NCI-H1930 (cell line): ENCODE measurements at places on chromosomes 5 and 9.

DNA sequence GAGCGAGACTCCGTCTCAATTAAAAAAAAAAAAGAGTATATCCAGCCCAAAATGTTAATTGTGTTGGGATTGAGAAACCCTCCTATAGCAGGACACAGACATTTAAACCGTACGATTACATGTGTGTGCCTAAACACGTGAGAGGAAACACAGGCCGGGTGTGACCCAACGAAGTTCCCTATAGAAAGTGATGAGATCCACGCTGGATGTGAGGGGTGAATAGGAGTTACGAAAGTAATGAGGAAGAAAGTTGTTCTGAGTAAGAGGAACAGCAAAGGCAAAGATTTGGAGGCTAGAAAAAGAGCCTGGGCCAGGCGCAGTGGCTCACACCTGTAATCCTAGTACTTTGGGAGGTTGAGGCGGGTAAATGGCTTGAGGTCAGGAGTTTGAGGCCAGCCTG, 13.6 kb downstream of the NAIF1 start:
- no peak for DNase-seq

DNA sequence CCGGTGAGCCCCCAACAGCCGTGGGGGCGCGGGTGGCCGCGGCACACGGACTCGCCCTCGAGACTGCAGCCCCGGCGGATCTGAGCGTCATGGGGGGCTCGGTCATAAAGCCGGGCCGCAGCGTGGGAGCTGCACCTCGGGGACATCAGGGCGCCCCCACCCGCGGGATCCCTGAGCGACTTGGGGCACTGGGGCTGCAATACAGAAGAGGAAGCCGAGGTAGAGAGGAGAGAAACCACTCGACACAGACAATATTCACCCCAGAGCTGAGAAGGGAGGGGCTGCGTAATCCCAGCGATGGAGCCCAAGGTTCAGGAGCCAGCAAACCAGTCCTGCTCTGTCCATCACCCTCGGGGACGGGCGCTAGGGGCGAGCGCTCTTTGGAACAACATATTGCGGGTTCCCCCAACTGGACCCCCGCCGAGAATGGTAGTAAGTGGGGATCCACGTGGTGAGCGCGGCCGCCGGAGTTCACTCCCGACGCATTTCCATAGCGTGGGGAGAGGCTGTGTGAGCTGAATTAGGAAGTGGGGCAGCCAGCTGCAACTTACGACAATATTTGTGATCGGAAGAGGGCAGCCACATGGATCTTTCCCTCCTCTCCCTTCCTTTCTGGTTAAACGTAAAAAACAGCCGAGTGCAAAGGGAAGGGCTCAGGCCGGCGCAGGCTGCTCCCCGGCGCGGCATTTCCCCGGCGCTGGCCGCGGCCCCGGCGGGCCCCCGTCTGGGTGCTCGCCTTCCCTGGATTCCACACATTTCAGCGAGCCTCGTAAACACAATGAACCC, 9.9 kb downstream of the PTCH1 start:
- peak; percentile 53 for DNase-seq

- DNase-seq: peak; percentile 1
Observed at GRCh38 chr5:157820593-157821252, 38.2 kb downstream of the CLINT1 start.

GRCh38 chr5:926417-927171, 33.9 kb downstream of the TRIP13 start:
- no peak for DNase-seq

- no peak for DNase-seq
Observed at GRCh38 chr9:18238752-18239447, 235.1 kb upstream of the ADAMTSL1 start.

- no peak for DNase-seq
Observed at GRCh38 chr9:136693490-136694162, 6.4 kb upstream of the AGPAT2 start.

GRCh38 chr9:98328141-98328540, 72.7 kb upstream of the TBC1D2 start:
- DNase-seq: no peak

GRCh38 chr5:134271059-134271458, 45.2 kb upstream of the PPP2CA start:
- DNase-seq: no peak

DNA sequence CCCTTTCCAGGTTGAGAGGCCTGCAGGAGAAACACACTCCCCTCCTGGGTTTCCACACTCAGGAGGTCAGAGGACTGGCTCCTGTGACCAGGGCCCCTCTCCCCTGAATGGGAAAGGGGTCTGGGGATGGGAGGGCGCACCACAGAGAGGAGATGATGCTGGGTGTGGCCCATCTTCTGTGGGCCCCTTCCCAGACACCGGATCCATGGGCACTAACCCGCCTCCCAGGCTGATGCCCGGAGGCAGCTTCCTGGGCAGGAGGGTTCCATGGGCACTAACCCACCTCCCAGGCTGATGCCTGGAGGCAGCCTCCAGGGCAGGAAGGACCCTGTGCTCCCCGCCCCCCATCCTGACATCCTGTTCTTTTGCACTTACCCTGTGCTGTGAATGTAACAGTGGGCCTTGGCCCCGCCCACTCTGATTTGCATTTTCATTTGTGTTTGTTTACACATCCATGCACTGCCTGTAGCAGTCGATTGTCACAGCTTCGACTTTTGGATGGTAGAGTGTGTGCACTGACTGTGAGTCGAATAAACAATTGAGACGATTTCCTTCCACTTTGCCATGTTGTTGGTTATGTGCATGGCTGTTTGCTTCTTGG, 9.3 kb upstream of the DOLPP1 start:
- DNase-seq: no peak

DNA sequence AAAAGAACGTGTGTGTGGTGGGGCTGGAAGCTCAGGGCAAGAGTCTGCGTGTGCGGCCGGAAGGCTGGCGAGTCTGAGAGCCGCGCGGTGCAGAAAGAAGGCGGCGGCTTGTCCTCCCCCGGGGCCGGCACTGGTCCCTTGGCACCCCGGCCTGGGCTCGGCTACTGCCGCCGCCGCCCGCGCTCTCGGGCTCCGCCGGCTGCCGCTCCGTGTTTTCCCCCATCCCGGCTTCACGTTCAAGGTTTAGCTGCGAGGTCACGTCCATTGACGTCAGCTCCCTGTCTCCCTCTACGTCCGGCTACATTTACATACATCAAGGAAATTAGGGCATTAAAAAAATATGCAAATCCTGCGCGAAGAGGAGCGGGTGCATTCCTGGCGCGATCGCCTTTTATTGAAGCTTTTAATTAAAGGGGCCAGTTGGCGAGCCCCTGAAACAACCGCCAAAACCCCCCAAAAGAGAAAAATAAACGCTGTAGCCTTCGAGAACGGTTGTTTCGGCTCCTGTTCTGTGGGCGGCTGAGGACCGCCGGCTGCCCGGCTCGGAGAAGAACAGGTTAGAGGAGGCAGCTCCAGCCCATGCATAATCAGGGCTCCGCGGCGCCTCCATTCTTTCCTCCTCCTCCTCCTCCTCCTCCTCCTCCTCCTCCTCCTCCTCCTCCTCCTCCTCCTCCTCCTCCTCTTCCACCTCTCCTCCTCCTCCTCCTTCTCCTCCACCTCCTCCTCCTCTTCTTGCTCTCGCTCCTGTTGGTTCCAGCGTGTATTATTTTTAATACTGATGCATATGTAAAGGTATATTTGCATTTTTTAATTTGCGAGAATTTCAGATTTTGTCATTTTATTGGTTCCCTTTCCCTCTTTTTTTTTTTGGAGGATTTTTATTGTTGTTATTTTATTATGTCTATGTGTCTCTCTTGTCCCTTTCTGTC, 207.0 kb downstream of the MEF2C start:
- peak; percentile 33 for DNase-seq

DNA sequence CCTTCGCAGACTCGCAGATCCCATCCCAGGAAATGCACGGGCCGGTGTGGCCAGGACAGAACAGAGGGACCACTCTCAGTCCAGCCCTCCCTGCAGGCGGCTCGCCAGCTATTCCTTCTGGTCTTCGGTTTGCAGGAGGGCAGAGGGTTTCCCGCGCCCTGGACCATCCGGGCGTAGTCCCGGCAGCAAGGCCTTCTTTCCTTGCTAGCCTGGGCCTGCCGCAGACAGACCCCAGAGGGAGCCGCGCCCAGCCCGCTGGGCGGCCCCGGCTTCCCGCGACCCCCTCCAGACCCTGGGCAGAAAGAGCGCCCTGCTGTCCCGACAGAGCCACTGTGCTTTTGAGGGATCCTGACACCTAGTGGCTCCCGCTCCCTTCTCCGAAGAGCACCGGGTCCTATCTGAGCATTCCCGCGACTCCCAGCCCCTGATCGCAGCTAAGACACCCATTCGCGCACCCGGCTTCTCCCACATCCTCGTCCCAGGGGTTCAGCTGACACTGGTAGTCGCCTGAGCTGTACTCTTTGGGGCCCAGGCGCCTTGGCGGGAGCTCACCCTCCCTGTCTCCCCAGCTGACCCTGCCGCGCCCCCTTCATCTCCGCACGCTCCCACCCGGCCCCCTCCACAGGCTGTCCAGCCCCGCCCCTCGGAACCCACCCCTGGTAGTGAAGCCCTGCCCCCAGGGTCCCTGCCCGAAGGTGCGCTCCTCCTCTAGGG, 1.1 kb downstream of the CFAP90 start:
- peak; percentile 83 for DNase-seq

GRCh38 chr5:92518318-92518904, 1062.6 kb downstream of the NR2F1-AS1 start:
- DNase-seq: no peak

DNA sequence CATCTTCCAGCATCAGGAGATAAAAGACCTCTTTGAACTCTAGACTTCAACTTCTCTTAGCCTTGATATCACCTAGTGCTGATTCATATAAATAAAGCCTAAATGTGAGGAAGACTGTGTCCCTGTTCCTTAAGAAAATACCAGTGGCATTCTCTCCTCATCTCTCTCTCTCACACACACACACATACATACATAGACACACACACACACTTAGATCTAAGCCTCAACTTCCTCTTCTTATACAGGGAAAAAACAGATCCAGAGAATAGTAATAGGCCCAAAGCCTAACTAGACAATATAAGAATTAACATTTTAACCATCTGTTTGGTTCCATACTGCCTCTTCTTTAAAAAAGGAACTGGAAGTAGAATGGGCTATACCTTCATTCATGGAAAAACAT, 195.3 kb upstream of the NR4A3 start:
- DNase-seq: no peak

GRCh38 chr5:14109041-14109747, 33.9 kb upstream of the TRIO start:
- DNase-seq: no peak

DNA sequence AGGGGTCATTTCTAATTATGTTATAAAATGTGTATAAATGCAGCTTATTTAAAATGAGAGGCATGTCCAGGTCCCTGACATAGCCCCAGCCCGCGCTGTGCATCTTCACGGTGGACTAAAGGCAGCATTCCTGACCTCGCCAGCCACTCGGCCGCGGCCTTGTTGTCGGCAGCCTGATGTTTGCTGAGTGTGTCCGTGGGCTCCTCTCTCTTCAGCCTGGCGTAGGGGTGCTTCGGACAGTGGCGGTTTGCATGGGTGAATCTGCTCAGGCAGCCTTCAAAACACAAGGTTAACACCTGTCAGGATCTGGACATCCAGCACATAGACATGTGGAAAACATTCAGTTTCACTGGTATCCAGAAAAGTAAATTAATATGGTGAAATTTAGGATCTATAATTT, 8.8 kb upstream of the SLC35D2 start:
- no peak for DNase-seq

DNA sequence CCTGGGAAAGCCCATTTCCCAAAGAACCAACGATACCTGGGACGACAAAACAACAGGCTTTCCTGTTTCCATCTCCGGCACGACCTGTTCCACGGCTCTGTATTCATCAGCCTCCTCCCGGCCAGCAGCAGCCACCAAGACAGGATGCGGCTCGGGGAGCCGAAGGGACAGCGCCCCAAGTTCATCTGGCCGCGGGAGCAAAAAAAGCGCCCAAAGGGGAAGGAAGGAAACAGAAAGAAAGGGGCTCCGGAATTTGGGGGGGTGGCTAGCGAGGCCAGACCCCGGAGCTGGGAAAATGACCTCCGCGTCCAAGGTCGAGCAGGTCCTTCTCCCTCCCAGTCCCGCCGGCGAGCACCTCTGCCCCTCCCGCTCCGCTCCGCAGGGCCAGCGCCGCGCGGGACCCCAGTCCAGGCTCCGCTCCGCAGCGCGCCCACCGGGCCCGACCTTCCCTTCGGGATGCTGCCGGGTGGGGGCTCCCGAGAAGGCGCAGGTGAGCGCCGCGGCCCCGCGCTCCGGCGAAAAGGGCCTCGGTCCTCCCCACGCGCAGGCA, 608 bp downstream of the ELOVL7 start:
- DNase-seq: no peak

GRCh38 chr9:109499093-109499630, 1.1 kb upstream of the PTPN3 start:
- DNase-seq: no peak

DNA sequence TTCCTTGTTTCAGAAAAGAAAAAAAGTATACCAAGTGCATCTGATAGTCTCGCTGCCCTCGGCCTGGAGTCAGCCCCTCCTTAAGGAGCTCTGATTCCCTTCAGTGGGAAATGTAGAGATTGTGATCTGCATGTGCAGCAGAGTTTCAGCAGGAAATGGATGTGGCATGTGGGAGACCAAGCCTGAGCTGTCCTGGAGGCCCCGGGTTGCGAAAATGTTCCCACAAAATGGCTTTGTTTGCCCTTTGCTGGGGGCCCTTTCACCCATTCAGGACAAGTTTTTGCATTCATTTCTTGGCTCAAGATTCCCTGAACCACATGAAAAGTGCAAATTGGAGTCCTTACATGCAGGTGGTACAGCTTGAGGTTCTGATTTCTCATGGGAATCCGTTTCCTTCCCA, 230.9 kb downstream of the GADD45G start:
- no peak for DNase-seq

- no peak for DNase-seq
Observed at GRCh38 chr9:77729177-77729576, 81.1 kb upstream of the GNA14 start.

- no peak for DNase-seq
Observed at GRCh38 chr9:101191723-101192122, 163.2 kb downstream of the PLPPR1 start.

- no peak for DNase-seq
Observed at GRCh38 chr9:115208501-115208900, 90.5 kb upstream of the TNC start.

- DNase-seq: no peak
Observed at GRCh38 chr5:99929067-99929805, 605.9 kb upstream of the FAM174A start.

DNA sequence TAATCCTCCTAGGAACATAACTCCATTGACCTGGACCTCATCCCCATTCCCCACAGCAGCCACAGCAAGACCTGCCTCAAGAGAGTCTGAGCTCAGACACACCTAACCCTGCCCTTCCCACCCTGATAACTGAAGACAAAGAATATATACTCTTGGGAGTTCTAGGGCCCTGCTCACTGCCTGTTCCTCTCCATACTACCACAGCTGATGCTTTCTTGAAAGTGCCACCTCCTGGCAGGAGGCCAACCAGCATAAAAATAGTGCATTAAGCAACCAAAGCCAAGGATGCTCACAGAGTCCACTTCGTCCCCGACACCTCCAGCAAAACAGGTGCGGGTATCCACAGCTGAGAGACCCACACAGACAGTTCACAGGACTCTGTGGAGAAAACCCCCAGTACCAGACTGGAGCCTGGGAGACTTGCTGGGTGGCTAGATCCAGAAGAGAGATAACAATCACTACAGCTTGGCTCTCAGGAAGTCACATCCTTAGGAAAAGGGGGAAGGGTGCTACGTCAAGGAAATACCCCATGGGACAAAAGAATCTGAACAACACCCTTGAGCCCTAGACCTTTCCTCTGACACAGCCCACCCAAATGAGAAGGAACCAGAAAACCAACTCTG, 23.5 kb downstream of the FAM114A2 start:
- DNase-seq: no peak
